ENCODE measurements at places on chromosomes 16 and 17.

- DNase-seq, result no peak
These were observed 22.9 kb upstream of the TRAP1 start for GRCh38 chr16:3740186-3740585.

DNA sequence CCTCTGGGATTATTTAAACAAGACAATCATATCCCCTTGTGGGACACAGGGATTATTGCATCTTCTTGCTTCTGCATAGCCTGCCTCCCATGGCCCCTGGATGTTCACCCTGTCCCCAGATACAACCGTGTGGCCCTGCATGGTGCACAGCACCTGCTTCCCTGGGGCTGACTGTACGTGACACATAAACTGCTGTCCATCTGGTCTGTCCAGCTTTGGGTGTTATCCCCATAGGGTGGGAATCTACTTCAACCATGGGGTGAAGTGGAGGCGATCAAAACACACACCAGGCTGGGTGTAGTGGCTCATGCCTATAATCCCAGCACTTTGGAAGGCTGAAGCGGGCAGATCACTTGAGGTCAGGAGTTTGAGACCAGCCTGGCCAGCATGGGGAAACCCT is 138.8 kb downstream of the XYLT1 start:
- DNase-seq, result no peak

DNA sequence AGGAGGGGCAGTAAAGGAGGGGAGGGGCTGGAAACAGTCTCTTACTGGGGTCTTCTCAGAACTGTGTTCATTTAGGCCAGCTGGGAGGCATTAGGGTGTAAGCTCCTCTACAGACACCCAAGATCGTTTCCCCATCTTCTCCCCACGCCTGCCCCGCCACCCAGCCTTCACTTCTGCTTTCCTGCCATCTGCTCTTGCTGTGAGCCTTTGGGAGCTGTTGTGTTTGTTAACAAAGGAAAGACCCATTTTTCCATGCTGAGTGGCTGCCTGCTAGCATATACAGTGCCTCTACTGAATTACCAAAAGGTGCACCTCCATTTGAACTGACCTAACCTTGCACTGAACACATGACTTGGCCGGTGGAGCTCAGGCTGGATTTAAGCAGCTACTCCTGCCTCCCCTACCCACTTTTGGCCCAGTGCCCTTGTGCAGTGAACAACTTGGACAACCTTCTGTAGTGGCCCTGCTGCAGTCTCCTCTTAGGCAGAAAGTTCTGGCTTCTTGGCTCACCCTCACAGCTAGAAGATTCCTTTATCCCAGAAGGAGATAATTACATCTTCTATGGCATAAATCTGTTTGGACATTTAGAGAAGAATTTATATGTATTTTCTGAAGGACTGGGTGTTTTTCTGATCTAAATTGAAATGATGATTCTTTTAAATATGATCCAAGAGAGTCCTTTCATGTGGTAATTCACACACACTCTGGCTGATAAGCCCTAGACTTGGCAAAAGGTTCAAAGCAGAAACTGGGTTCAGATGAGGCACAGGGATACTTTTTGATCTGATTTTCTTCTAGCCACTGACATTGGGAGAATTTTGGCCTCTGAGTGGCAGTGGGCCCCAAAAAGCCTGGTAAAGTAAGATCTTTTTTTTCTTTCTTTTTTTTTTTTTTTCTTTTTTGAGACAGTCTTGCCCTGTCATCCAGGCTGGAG is 81.9 kb upstream of the HNF1B start:
- no peak for DNase-seq

- DNase-seq, result no peak
These were observed 973.0 kb downstream of the KCNJ2 start for GRCh38 chr17:71142333-71142732.

GRCh38 chr17:68580236-68580770 is 20.9 kb downstream of the FAM20A start:
- no peak for DNase-seq
